GM23338 (cell line): ENCODE measurements at places on chromosomes 7 and 10. TPM values are rescaled to one million over a fixed set of nuclear protein-coding genes. Genes with fewer than 3 reads are reported as not detected.

DNA sequence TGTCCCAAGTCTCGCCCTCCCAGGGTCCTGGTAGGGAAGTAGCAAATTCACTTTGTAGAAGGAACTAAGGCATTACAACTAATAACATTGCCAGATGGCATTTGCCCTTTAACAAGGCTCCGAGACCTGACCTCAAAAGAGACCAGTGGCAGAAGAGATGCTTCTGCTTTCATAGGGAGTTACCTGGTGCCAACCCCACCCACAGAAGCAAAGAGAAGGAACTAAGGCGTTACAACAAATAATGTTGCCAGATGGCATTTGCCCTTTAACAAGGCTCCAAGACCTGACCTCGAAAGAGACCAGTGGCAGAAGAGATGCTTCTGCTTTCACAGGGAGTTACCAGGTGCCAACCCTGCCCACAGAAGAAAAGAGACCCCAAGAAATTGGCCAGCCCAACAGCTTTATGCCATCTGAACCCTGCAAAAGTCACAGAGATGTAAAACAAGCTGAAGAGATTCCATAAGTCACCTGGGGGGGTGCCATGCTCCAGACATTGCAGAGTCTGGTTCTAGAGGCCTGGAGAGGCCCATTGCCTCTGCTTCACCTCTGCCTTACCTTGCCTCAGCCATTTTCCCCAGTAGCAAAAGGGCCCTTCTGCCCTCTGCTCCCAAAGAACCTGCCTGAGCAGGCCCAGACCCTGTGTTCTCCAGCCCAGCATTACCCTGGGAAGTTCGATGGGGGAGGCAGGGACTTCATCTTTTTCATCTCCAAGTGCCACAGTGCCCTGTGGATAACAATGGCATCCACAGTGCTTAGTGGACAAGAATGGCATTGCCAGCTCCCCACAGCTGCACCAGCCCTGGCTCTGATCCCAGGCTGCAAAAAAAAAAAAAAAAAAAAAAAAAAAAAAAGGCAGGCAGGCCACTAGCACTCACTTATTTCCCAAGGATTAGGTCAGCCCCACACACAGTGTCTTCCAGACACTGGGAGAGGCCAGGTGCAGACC is 179.5 kb upstream of the PLXNA4 start:
- no peak overlapping the region for H3K27ac ChIP-seq
- H3K4me1 ChIP-seq, result peaks cover 18% of the 10 kb centered on the region
- H3K36me3 ChIP-seq, result no peaks in the 10 kb centered on the region
- DNase-seq, result no peak
- no peak overlapping the region for H3K4me3 ChIP-seq
- no peaks in the 10 kb centered on the region for H3K27me3 ChIP-seq

DNA sequence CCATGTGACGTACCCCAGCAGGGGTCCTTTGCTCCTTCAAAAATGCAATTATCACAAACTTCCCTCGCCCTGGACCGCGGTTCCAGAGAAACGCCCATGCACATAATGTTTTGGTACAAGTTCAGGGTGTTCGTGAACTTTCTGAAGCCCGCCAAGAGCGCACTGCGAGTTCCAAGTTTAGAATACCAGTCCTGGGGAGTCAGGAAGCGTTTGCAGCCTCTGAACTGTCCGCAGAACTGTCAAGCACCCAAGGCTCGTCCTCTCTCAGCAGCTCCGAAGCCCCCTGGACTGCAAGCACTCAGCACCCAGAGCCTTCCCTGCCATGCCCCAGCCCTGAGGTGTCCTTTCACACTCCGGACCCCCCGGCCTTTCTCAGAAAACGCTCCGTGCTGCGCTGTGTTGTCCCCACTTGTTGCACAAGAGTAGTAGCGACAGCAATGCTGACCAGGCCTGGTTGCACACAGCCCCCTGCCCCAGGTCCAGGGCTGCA is 30.3 kb downstream of the CALML3 start:
- no peak overlapping the region for H3K27ac ChIP-seq
- no peak for DNase-seq
- no peaks in the 10 kb centered on the region for H3K27me3 ChIP-seq
- no peak overlapping the region for H3K4me3 ChIP-seq

DNA sequence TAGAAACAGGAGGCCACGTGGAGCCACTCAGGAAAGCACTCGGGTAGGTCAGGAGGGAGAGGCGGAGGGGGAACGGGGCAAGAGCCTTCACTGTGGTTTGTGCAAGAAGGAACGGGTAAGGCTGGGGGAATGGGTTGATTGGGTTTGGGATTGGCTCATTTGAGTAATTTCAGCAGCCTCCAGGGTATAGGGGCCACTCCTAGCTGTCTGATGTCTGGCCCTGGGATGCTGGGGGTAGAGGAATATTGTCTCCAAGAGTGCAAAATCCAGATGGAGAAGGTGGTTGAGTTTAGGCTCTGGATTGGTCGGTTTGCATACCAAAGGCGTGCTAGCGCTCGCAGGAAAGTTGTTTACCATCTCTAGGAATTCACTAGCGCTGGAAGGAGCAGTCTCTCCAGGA is 47.2 kb downstream of the MYL10 start:
- DNase-seq, result no peak
- H3K27me3 ChIP-seq, result no peaks in the 10 kb centered on the region
- no peaks in the 10 kb centered on the region for H3K36me3 ChIP-seq
- no peak overlapping the region for H3K4me3 ChIP-seq

- H3K4me3 ChIP-seq, result no peak overlapping the region
- peaks cover 4% of the 10 kb centered on the region; the same call in 1 of the 2 replicates for H3K4me1 ChIP-seq
- no peak overlapping the region for H3K27ac ChIP-seq
- H3K36me3 ChIP-seq, result no peaks in the 10 kb centered on the region
- peaks cover 23% of the 10 kb centered on the region for H3K27me3 ChIP-seq
- DNase-seq, result no peak
Measured at GRCh38 chr10:114102256-114102655, 58.6 kb downstream of the ADRB1 start.

DNA sequence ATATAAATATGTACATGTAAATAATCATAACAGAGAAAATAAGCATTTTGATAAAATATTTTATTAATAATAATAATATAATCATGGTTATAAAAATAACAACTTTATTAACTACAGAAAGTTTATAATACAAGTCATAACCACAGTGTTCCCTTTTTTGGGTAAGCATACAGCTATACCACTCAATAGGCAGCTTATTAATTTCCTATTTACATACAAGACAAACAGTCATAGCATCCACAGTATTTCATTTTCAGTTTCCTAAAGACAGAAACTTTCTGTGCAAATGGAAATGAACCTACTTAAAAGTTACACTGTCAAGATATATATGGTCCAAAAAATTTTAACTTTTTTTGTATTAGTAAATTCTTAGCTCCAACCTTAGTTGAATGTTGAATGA is 70.9 kb downstream of the HGF start:
- no peak overlapping the region for H3K27ac ChIP-seq
- H3K4me1 ChIP-seq, result no peaks in the 10 kb centered on the region; the same call in 1 of the 2 replicates
- no peaks in the 10 kb centered on the region for H3K27me3 ChIP-seq
- DNase-seq, result no peak
- H3K36me3 ChIP-seq, result no peaks in the 10 kb centered on the region
- no peak overlapping the region for H3K4me3 ChIP-seq

- no peak overlapping the region for H3K4me3 ChIP-seq
- H3K36me3 ChIP-seq, result no peaks in the 10 kb centered on the region
- H3K4me1 ChIP-seq, result no peaks in the 10 kb centered on the region
- H3K27me3 ChIP-seq, result no peaks in the 10 kb centered on the region
- no peak overlapping the region for H3K27ac ChIP-seq
Measured at GRCh38 chr7:80600046-80600445, 38.4 kb upstream of the CD36 start.

GRCh38 chr10:7260412-7260900 is 150.4 kb downstream of the SFMBT2 start:
- H3K36me3 ChIP-seq, result no peaks in the 10 kb centered on the region
- peak; percentile 84 for DNase-seq
- no peaks in the 10 kb centered on the region for H3K27me3 ChIP-seq

GRCh38 chr10:111037858-111038257 is 39.0 kb upstream of the ADRA2A start:
- peaks cover 16% of the 10 kb centered on the region; the same call in 1 of the 2 replicates for H3K36me3 ChIP-seq
- no peak overlapping the region for H3K27ac ChIP-seq
- no peaks in the 10 kb centered on the region for H3K27me3 ChIP-seq
- peak; percentile 7 for DNase-seq

GRCh38 chr10:130814610-130815009 is 496.9 kb downstream of the TCERG1L start:
- peaks cover 3% of the 10 kb centered on the region; the same call in 1 of the 2 replicates for H3K36me3 ChIP-seq
- H3K27ac ChIP-seq, result no peak overlapping the region
- DNase-seq, result no peak
- no peak overlapping the region for H3K4me3 ChIP-seq

DNA sequence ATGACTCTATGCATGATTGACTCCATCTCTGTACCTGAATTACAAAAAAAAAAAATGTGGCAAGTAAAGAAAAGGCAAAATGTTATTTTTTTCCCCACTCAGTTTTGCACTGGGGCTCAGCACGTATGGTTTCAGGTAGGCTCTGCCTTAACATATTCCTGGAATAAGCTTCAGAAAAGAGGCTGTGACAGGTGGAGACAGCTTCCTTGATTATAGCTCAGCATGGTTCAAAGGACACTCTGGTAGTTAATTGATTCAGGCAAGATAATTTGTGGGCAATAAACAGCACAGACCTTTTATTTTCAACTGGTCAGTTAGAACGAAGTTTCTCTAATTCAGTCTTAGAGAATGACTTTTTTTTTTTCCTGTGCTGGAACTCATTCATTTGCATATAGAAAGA is 347.3 kb downstream of the GALNT17 start:
- H3K4me1 ChIP-seq, result peaks cover 9% of the 10 kb centered on the region; the same call in 1 of the 2 replicates
- no peak for DNase-seq
- H3K36me3 ChIP-seq, result peaks cover 6% of the 10 kb centered on the region; the same call in 1 of the 2 replicates
- H3K27ac ChIP-seq, result peak overlapping the region; percentile 50; the same call in 1 of the 2 replicates

GRCh38 chr10:104036518-104037260 is 49.0 kb downstream of the COL17A1 start:
- H3K27ac ChIP-seq, result no peak overlapping the region
- H3K4me1 ChIP-seq, result peaks cover 11% of the 10 kb centered on the region
- DNase-seq, result no peak

Gene GBX1
- 0.24 and 1.8 TPM in 2 replicates for total RNA-seq

Gene PRSS37
- not detected in 2 replicates for total RNA-seq

Gene GALNT17
- 51.2 and 65.6 TPM in 2 replicates for total RNA-seq

Gene CRHR2
- 0.14 and 0.23 TPM in 2 replicates for total RNA-seq

Gene CTNNA3
- 0.50 and 3.3 TPM in 2 replicates for total RNA-seq

Gene FKBP6
- total RNA-seq, result not detected in 2 replicates

Gene PRKAG2
- 11.4 and 14.9 TPM in 2 replicates for total RNA-seq

Gene DCLRE1C
- total RNA-seq, result 3.9 and 5.3 TPM in 2 replicates
